ENCODE measurements at places on chromosomes 13 and 19.

DNA sequence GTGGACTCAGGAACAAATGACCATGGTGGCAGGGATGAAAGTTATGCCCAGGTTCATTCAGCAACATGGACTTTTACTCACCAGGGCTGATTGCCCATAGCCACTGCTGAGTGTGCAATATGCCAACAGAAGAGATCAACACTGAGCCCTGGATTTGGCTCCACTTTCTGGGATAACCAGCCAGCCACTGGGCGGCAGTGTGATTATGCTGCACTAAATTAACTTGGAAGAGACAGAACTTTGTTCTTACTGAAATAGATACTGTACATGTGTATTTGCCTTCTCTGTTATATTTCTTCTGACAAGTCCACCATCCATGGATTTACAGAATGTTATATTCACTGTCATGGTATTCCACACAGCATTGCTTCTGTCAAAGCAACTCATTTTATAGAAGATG is 257.4 kb downstream of the TDRD3 start:
- no peak overlapping the region for H3K4me3 ChIP-seq
- no peak overlapping the region for H3K27ac ChIP-seq
- DNase-seq: no peak

DNA sequence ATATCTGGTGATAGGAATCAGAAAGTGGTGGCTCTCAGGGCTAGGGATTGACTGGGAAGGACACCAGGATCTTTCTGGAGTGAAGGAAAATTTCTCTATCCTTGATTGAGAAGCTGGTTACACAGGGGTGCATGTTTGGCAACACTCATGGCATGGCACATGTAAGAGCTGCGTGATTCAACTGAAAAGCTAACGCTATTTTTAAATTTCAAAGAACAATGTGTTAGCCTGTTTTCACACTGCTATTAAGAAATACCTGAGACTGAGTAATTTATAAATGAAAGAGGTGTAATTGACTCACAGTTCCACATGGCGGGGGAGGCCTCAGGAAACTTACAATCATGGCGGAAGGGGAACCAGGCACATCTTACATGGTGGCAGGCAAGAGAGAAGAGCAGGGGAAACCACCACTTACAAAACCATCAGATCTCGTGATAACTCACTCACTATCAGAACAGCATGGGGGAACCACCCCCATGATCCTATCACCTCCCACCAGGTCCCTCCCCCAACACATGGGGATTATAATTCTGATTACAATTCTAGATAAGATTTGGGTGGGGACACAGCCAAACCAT is 7.4 kb downstream of the SIGLEC8 start:
- H3K4me3 ChIP-seq: no peak overlapping the region
- H3K27me3 ChIP-seq: no peaks in the 10 kb centered on the region
- no peak overlapping the region for H3K27ac ChIP-seq

GRCh38 chr19:35223084-35223790 is 5.3 kb downstream of the FAM187B start:
- no peak overlapping the region for H3K27ac ChIP-seq
- H3K4me1 ChIP-seq: peaks cover 12% of the 10 kb centered on the region
- no peaks in the 10 kb centered on the region for H3K27me3 ChIP-seq
- H3K36me3 ChIP-seq: peaks cover 4% of the 10 kb centered on the region
- no peak for DNase-seq

GRCh38 chr19:19098703-19099632 is 35.2 kb downstream of the SLC25A42 start:
- H3K27ac ChIP-seq: no peak overlapping the region
- H3K4me3 ChIP-seq: no peak overlapping the region
- no peaks in the 10 kb centered on the region for H3K27me3 ChIP-seq
- no peak for DNase-seq
- no peaks in the 10 kb centered on the region for H3K4me1 ChIP-seq
- no peaks in the 10 kb centered on the region for H3K36me3 ChIP-seq

DNA sequence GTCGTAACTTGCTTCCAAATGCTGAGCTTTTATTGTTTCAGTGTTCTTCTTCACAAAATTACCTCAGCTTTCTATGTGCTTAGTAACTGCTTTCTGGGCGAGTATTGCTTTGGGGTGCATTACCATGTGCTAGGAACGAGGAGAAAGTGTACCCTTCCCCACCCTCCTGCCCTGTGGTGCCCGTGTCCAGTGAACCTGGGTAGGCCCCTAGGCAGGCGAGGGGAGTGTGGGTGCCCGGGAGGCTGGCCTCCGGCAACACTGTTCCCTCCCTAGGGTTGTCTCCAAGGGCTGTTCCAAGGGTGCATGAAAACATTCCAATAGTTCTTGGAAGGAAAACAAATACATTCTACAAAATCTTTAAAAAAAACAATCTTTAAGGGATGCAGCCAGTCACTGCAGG is 216.5 kb upstream of the SOX1 start:
- no peaks in the 10 kb centered on the region for H3K4me1 ChIP-seq
- no peak for DNase-seq
- peaks cover 4% of the 10 kb centered on the region for H3K27me3 ChIP-seq
- no peak overlapping the region for H3K4me3 ChIP-seq

GRCh38 chr19:12721656-12722565 is 1.8 kb downstream of the TNPO2 start:
- peaks cover 23% of the 10 kb centered on the region for H3K36me3 ChIP-seq
- no peaks in the 10 kb centered on the region for H3K27me3 ChIP-seq
- H3K27ac ChIP-seq: peak overlapping the region; percentile 91
- DNase-seq: peak; percentile 15

GRCh38 chr13:74131227-74131626 is 3.0 kb downstream of the KLF12 start:
- H3K4me3 ChIP-seq: peak overlapping the region; percentile 73
- no peak for DNase-seq
- H3K36me3 ChIP-seq: peaks cover 9% of the 10 kb centered on the region
- H3K4me1 ChIP-seq: peaks cover 39% of the 10 kb centered on the region
- H3K27ac ChIP-seq: peak overlapping the region; percentile 55
- H3K27me3 ChIP-seq: no peaks in the 10 kb centered on the region

GRCh38 chr13:44311011-44311780 is 62.4 kb upstream of the SERP2 start:
- no peaks in the 10 kb centered on the region for H3K4me1 ChIP-seq
- H3K36me3 ChIP-seq: no peaks in the 10 kb centered on the region
- no peak for DNase-seq
- H3K27ac ChIP-seq: no peak overlapping the region
- peaks cover 31% of the 10 kb centered on the region for H3K27me3 ChIP-seq

GRCh38 chr13:79581870-79582315 is 100.9 kb downstream of the NDFIP2 start:
- no peak for DNase-seq
- no peaks in the 10 kb centered on the region for H3K27me3 ChIP-seq
- H3K27ac ChIP-seq: no peak overlapping the region
- no peaks in the 10 kb centered on the region for H3K4me1 ChIP-seq
- H3K4me3 ChIP-seq: no peak overlapping the region

- peak overlapping the region; percentile 56 for H3K4me3 ChIP-seq
- no peak for DNase-seq
- H3K36me3 ChIP-seq: peaks cover 1% of the 10 kb centered on the region
- peaks cover 48% of the 10 kb centered on the region for H3K27me3 ChIP-seq
Measured at GRCh38 chr13:51821606-51822005, 17.6 kb upstream of the DHRS12 start.

GRCh38 chr19:44626048-44626624 is 12.8 kb downstream of the IGSF23 start:
- H3K4me1 ChIP-seq: no peaks in the 10 kb centered on the region
- H3K27me3 ChIP-seq: no peaks in the 10 kb centered on the region
- no peaks in the 10 kb centered on the region for H3K36me3 ChIP-seq
- H3K27ac ChIP-seq: no peak overlapping the region
- H3K4me3 ChIP-seq: no peak overlapping the region

DNA sequence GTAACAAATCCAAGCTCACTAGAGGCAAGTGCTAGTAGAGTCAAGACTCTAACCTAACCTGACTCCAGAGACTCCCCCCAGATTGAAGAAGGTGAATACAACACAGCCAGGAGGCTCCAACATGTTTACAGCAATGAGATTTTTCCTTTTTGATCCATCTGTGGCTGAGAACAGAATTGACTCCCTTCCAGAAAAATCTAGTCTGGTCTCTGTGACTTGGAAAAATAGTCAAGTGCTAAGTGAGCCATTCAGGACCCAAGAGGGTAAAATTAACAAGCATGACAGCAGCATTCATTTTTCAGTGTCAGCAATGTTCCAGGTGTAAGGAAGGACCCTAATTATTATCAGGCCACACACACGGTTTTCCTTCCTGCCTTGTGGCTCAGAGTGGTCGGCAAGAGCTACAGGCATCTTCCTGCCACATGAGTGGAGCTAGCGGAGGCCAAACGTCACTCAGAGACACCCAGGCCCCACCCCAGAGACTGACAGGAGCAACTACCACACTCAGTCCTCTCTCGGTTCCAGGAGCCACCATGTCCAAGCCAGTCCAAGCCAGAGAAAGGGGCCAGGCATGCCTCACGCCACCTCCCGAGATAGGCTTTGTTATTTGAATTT is 395.1 kb downstream of the FOXO1 start:
- peaks cover 3% of the 10 kb centered on the region for H3K27me3 ChIP-seq
- no peak overlapping the region for H3K27ac ChIP-seq
- no peak for DNase-seq
- no peak overlapping the region for H3K4me3 ChIP-seq
- H3K36me3 ChIP-seq: no peaks in the 10 kb centered on the region
